ENCODE measurements at places on chromosomes 6 and 20.

- no peak for DNase-seq
- H3K4me3 ChIP-seq = no peak overlapping the region
- H3K27me3 ChIP-seq = no peaks in the 10 kb centered on the region
- no peak overlapping the region for H3K27ac ChIP-seq
- no peaks in the 10 kb centered on the region for H3K36me3 ChIP-seq
Observed at GRCh38 chr6:45386501-45386900, 8.8 kb upstream of the SUPT3H start.

DNA sequence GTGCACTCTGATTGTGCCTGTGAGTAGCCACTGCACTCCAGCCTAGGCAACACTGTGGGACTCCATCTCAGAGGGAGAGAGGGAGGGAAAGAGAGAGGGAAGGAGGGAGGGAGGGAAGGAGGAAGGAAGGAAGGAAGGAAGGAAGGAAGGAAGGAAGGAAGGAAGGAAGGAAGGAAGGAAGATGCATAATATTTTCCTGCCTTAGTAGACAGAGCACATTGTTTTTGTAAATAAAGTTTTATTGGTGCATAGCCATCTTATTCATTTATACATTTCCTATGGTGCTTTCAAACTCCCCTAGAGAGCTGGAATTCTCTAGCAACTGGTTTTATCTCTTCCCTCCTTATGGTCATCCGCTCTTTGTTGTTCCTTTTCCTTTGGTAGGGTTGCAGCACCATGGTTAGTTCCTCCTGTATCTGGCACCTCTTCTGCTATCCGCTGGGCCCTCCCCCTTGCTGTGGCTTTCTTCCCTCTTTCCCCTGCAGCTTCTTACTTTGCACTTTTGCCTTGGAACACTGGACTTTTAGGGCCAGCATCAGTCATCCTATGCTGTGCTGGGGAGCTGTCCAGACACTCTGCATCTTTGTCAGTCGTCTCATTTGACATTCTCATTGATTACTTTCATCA, 20.2 kb downstream of the GPR6 start:
- H3K4me3 ChIP-seq = no peak overlapping the region
- no peaks in the 10 kb centered on the region for H3K36me3 ChIP-seq
- DNase-seq = no peak
- no peak overlapping the region for H3K27ac ChIP-seq

DNA sequence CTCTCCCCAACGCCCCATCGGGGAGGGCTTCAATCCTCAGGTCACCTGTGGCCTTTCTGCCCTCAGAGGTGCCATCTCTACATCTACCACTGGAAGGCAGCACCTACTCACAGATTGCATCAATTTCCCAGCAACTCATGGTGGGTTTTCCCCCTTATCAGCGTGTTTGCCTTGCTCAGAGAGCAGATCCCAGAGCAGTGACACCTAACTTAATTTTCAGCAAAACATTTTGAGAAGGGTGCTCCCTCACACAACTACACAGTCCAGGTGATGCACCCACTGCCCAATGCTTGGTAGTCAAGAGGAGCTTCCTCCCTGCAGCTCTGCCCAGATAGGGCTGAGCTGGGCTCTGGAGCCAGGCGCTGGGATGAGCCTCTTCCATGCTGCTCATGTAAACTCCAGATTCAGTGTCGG, 48.2 kb downstream of the PLG start:
- no peaks in the 10 kb centered on the region for H3K4me1 ChIP-seq
- H3K36me3 ChIP-seq = no peaks in the 10 kb centered on the region
- no peak overlapping the region for H3K4me3 ChIP-seq
- DNase-seq = no peak
- no peak overlapping the region for H3K27ac ChIP-seq

GRCh38 chr20:37095108-37095598, 644 bp downstream of the RBL1 start:
- H3K4me1 ChIP-seq = peaks cover 12% of the 10 kb centered on the region
- H3K27me3 ChIP-seq = no peaks in the 10 kb centered on the region
- no peaks in the 10 kb centered on the region for H3K36me3 ChIP-seq

- DNase-seq = no peak
- H3K36me3 ChIP-seq = no peaks in the 10 kb centered on the region
- H3K27ac ChIP-seq = no peak overlapping the region
- no peaks in the 10 kb centered on the region for H3K27me3 ChIP-seq
- no peak overlapping the region for H3K4me3 ChIP-seq
Observed at GRCh38 chr20:58870293-58871014, 17.9 kb downstream of the GNAS start.
